ENCODE measurements at places on chromosomes 1 and 21.
A peak's percentile ranks its signal among the peaks of the same experiment; 100 is the strongest.

DNA sequence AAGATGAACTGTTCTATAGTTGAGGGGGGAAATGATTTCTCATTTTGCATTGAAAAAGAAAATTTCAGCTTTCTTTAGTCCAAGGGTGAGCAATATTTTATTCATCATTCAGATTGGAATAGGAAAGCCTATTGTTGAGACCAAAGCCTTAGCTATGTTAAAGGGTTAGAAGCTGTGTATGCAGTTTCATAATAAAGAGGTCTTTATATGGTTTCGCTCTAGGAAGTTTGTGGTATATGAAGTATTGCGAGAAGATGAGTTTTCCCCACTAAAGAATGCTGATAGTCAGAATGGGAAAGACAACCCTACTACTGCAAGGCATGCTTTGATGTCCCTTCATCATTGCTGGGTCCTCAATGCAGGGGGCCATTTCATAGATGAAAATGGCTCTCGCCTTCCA lies 28.6 kb downstream of the UAP1 start:
- ATAC-seq, result no peak

- no peak for ATAC-seq
Observed at GRCh38 chr21:16502273-16502672, 772.5 kb downstream of the USP25 start.

DNA sequence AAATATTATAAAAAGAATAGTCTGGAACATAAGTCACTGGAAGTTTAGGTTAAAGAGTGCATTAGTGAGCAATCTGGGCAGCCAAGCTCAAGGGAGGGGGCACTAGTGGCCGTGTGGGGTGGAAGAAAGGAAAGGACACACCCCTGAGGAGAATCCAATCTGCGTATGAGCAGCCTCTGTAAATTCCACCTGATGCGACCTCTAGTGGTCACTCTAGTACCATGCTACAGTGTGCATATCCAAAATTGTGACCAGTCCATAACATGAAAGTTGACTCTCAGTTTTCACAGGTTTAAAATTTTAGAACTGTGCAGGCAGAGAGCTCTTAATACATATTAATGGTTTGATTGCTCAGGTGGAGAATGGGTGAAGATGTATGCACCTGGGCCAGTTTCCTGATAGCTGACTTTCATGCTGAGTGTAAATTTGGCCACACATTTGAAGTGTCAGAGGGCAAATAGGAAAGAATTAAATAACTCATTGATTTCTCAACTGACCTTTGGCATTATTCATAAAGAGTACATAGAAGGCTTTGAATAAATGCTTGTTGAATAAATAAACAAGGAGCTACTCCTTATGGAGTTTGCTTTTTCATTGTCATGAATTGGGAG lies 105.9 kb upstream of the C21orf91 start:
- peak; percentile 86 for ATAC-seq

DNA sequence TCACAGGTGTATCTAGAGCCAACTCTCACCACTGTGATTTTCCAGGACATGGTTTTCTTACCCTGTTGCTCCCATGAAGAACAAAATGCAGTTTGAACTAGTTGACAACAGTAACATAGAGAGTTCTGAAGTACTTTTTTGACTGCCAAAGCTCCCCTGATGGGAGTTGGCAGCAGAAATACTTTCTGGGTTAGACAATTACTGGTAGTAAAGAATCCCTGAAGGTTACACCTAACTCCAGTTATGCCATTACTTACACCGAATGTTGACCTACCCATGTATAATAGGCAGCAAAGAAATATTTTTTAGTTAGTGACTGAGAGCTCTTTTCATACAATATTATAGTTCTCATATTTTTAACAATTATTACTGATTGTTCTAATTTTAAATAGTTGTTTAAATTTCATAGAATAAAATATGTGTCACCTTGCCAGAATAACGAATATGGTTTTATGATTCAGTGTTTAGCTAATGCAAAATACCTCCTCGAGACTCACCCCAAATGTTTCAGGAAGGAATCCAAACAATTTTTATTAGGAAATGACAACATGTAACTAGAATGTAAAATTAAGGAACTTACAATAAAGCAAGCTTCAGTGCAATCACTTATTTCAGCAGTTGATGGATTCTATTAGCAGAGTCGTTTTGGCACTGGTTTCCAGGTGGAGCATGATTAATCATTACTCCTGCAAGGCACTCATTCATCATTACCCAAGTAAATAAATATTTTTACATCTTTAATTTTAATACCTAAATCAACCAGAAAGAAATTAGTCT lies 237.6 kb downstream of the MRPL39 start:
- ATAC-seq, result no peak

DNA sequence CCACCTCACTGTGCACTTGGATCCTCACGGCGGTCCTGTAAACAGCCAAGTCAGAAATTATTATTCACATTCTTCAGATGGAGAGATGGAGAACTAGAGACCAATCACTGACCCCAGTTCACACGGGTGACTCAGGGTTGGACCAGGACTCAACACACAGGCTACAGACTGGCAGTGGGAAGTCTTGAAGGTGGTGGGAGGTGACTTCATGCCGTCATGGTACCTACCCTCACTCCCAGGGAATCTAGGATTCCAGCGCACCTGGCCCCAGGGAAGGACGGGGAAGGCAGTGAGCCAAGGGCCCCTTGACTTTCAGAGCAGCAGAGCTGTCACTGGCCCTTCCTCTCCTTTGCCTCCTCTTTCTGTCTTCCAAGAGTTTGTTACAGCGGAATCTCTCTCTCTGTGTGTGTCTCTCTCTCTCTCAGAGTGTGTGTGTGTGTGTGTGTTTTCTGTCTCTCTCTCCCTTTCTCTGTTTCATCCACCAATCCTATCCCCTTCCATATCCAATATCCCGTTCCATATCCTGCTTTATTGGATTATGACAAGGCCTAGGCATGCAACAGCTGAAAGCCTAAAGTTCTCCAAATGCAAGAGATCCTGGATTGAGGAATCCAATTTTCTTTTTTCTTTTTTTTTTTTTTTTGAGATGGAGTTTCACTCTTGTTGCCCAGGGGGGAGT lies 11.7 kb downstream of the OPTC start:
- no peak for ATAC-seq

- no peak for ATAC-seq
Observed at GRCh38 chr1:185775501-185775900, 41.3 kb downstream of the HMCN1 start.

DNA sequence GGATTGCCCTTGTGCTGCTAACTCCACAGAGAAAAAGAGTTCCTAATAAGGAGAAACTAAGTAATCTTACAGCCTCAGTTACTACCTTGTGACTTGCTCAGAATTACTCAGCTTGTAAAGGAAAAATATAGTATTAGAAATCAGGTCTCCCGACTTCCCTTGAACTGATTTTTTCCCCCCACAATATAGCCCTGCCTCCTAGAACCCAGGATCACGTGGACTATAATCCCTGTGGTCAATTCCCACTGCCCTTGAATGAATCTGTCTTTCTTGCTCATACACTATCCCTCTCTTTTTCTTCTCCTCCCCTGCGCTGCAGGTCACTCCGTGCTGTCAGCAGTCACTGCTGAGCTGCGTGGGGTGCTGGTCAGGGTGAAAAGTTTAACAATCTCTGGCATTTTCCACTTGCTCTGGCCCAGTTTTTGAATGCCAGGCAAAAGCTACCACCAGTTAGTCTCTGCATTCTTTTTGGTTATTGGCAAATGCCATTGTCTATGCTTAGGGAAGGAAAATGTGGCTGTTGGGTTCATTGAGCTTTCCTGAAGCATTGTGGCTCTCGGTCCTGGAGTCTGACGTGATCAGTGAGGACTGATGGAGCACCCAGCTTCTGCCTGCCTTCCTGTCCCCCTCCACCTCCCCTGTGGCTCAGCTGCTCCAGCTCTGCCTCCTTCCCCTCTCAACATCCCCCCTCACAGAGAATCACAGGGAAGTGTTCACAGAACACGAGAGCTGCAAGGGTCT lies 1.9 kb upstream of the MYOC start:
- ATAC-seq, result no peak

- no peak for ATAC-seq
Observed at GRCh38 chr1:212500983-212501382, 68.3 kb downstream of the NENF start.

GRCh38 chr1:201496296-201496690 lies 10.6 kb downstream of the CSRP1 start:
- ATAC-seq, result no peak

GRCh38 chr21:40272037-40272436 lies 404.8 kb downstream of the PCP4 start:
- ATAC-seq, result no peak

GRCh38 chr1:18901952-18902522 lies 318 bp downstream of the ALDH4A1 start:
- peak; percentile 0 for ATAC-seq

- ATAC-seq, result peak; percentile 77
Observed at GRCh38 chr1:152880907-152881306, 2.8 kb downstream of the SMCP start.

- ATAC-seq, result no peak
Observed at GRCh38 chr1:206102292-206102936, 14.8 kb downstream of the AVPR1B start.

DNA sequence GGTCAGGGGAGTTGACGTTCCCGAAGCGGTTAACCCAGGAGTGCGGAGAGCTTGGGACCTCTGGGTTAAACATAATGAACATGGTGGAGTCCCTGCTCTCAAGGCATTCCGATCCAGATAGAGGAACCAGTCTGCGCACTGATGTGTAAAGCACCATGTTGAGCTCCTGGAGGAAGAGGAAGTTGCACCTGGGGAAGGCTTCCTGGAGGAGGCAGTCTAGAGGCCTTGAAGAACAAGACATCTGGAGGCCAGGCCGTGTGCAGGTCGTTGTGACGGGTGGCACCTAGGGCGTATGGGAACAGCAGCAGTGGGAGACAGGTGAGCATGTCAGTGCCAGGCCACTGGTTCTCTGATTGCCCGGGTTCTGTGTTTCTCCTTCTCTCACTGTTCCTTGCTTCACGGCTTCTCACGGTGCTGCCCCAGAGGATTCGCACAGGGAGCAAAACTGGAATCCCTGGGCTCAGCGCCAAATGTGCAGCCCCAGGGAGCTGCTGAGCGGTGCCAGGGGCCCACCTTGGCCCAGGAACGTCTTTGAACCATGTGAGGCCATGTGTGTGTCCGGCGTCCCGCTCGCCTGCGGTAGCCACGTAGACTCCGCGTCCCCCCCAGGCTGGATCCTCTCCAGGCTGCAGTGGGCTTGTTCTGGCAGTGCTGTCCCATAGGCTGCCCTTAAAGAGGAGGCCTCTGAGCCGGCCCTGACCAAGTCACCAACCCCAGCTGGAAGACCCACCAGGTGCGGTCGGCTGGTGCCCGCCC lies 122.9 kb upstream of the GALNT2 start:
- no peak for ATAC-seq

DNA sequence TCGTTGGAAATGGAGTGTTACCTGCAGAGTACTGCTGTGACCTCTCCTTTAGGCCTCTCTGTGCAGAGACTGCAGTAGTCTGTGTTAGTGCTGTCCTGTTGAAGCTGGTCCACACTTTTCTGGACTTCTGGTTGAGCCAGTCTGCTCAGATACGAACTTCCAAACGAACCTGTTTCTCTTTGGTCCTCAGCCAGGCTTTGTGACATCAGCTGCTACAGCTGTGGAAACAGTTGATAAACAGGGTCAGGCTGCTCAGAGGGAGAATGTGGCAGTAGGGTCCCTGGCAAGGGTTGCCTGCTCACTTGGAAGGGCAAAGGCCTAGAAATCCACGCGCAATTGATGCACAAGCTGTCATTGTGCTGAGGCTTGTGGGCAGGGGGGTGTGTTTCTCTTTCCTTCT lies 98.8 kb downstream of the NOS1AP start:
- ATAC-seq, result peak; percentile 87

GRCh38 chr1:29657816-29658215 lies 421.5 kb downstream of the PTPRU start:
- ATAC-seq, result no peak

- no peak for ATAC-seq
Observed at GRCh38 chr1:186626356-186626932, 53.8 kb downstream of the PTGS2 start.

- no peak for ATAC-seq
Observed at GRCh38 chr1:153560771-153561465, 4.7 kb downstream of the S100A2 start.

DNA sequence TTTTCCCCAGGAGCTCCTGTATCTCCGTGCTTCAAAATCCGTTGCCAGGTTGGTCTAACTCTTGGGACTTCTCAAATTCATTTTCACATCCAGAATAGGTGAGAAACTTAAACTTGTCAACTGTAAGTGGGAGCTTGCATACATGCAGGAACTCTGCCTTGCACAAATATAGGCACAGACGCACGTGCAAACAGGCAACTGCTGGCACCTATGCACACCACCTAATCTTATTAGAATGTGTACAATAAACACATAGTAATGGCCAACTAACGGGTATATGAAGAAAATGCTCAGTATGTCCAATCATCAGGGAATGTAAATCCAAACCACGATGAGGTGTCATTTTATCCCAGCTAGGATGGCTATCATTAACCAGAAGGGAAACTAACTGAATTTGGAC lies 22.6 kb upstream of the FCGR2A start:
- no peak for ATAC-seq

- ATAC-seq, result peak; percentile 18
Observed at GRCh38 chr1:182056601-182057366, 4.7 kb downstream of the ZNF648 start.

DNA sequence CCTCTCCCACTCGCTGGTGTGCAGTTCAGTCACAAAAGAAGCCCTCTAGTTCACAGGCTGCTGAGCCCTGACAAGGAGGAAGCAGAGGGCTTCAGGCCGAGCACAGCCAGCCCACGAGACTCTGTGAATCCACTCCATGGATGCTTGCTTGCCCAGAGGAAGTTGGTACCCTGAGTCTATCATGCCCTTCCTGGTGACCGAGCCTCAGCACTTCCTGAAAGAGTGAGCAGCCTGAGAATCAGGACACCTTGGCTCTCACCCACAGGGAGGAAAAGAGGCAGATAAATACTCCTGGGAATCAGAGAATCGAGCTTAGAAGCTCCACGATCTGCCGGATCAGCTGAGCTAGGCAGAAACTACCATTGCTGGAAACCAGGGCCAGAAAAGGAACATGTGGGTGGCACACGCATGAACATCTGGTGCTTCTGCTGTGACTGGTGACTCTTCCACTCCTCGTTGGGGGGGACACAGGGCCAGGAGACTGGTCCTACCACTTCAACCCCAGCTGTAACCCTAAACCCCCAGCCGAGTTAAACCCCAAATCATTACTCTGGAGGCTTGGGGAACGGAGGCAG lies 376.3 kb upstream of the CAMK1G start:
- ATAC-seq, result no peak

DNA sequence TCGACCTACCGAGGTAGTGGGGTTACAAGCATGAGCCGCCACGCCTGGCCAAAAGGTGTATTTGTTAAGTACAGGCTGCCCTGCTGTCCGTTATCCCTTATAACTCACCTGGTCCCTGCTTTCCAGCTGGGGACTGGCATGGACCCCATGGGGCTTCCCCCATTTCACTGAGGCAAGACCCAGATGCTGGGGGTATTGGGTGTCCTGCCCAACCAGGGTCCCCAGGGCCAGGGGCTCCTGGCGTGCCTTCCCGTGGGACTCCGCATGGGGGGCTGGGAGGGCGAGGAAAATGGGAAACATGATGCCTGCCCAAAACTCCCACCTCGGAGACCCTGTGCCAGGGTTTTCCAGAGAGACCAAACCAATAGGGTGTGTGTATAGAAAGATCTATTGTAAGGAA lies 64.4 kb downstream of the FAAP20 start:
- ATAC-seq, result no peak

GRCh38 chr1:183089025-183089639 lies 65.9 kb downstream of the LAMC1 start:
- no peak for ATAC-seq

All from esophagus mucosa (tissue), 1 donor.